ENCODE measurements at places on chromosomes 12 and 14.

DNA sequence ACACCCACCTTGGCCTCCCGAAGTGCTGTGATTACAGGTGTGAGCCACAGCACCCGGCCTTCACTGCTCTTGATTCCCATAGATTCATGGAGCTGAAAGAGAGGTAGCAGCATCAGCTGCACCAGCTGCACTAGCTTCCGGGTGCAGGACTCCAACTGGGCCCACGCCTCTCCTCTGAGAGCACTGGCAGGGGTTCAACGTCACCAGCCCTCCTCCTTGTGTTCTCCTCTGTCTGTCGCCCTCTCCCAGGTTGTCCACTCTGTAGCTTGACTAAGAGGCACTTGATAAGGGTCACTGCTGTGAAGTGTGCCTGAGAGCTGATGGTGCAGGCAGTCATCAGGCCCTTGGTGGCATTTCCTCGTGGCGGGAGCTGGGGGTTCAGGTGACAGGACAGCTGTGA lies 28.3 kb downstream of the MLXIP start:
- H3K27ac ChIP-seq = no peak overlapping the region
- H3K4me1 ChIP-seq = no peaks in the 10 kb centered on the region
- H3K4me3 ChIP-seq = no peak overlapping the region
- H3K36me3 ChIP-seq = no peaks in the 10 kb centered on the region
- no peaks in the 10 kb centered on the region for H3K27me3 ChIP-seq

- no peaks in the 10 kb centered on the region for H3K36me3 ChIP-seq
- no peaks in the 10 kb centered on the region for H3K27me3 ChIP-seq
- H3K27ac ChIP-seq = no peak overlapping the region
- DNase-seq = no peak
- no peak overlapping the region for H3K4me3 ChIP-seq
- H3K4me1 ChIP-seq = no peaks in the 10 kb centered on the region
Observed at GRCh38 chr12:90250766-90251165, 542.1 kb upstream of the ATP2B1 start.

- no peaks in the 10 kb centered on the region for H3K36me3 ChIP-seq
- no peaks in the 10 kb centered on the region for H3K27me3 ChIP-seq
- H3K4me3 ChIP-seq = no peak overlapping the region
- H3K4me1 ChIP-seq = peaks cover 2% of the 10 kb centered on the region
- H3K27ac ChIP-seq = no peak overlapping the region
- peak; percentile 82 for DNase-seq
Observed at GRCh38 chr12:121916719-121917118, 1.7 kb upstream of the CFAP251 start.

DNA sequence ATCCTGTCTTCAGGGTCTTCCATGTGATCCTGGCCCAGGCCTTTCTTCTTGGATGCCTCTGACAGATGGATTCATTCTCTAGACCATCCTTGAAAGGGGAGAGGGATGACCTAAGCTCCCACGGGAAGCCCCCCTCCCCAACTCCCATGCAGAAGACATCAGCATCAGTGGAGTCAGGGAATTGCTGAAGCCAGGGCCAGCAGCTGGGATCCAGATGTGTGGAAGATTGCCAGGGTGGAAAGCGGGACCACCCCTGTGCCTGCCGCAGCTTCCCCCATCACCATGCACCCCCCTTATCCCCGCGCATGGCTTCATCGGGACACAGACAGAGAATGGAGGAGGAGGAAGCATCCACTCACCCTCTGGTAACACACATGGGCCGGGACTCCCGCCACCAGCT lies 183.6 kb upstream of the PRMT8 start:
- H3K36me3 ChIP-seq = no peaks in the 10 kb centered on the region
- H3K27ac ChIP-seq = no peak overlapping the region
- no peaks in the 10 kb centered on the region for H3K4me1 ChIP-seq

GRCh38 chr12:97151481-97151880 lies 244.4 kb downstream of the NEDD1 start:
- H3K27ac ChIP-seq = no peak overlapping the region
- no peak for DNase-seq
- no peaks in the 10 kb centered on the region for H3K4me1 ChIP-seq
- H3K36me3 ChIP-seq = no peaks in the 10 kb centered on the region

GRCh38 chr14:102499401-102500157 lies 10.0 kb downstream of the ANKRD9 start:
- H3K36me3 ChIP-seq = no peaks in the 10 kb centered on the region
- H3K4me3 ChIP-seq = no peak overlapping the region
- DNase-seq = no peak
- no peaks in the 10 kb centered on the region for H3K27me3 ChIP-seq
- H3K4me1 ChIP-seq = peaks cover 8% of the 10 kb centered on the region
- peak overlapping the region; percentile 43 for H3K27ac ChIP-seq

- H3K27me3 ChIP-seq = no peaks in the 10 kb centered on the region
- no peaks in the 10 kb centered on the region for H3K36me3 ChIP-seq
- H3K4me1 ChIP-seq = peaks cover 4% of the 10 kb centered on the region
- H3K27ac ChIP-seq = no peak overlapping the region
Observed at GRCh38 chr14:88825078-88825458, 617 bp downstream of the TTC8 start.

DNA sequence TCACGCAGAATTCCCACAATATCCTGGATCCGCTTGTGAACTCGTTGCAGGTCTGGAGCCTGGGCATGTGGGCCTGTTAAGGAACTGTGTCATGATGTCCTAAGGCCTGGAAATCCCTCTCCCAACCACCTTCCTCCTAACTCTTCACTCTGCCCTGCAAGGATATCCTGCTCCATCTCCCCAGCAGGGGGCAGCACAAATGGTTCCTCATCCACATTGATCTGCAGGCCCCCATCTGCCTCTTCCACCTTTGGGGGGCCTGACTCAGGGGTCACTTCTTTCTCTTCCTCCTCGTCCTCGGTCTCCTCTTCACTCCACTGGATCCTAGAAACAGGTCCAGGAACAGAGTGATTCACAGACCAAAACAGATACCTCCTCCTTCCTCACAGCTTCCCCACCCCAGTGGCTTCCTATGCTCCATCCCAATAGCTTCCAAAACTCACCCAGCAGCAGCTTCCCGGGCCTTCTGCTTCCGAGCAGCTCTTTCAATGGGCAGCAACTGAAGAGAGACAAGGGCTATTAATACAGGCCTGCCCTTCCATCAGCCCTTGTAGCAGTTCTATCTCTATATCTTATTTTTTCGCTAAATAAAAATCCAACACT lies 4.5 kb downstream of the NOP2 start:
- no peak overlapping the region for H3K27ac ChIP-seq
- peaks cover 42% of the 10 kb centered on the region for H3K36me3 ChIP-seq
- no peak overlapping the region for H3K4me3 ChIP-seq
- DNase-seq = peak; percentile 68
- peaks cover 9% of the 10 kb centered on the region for H3K4me1 ChIP-seq
- H3K27me3 ChIP-seq = no peaks in the 10 kb centered on the region

DNA sequence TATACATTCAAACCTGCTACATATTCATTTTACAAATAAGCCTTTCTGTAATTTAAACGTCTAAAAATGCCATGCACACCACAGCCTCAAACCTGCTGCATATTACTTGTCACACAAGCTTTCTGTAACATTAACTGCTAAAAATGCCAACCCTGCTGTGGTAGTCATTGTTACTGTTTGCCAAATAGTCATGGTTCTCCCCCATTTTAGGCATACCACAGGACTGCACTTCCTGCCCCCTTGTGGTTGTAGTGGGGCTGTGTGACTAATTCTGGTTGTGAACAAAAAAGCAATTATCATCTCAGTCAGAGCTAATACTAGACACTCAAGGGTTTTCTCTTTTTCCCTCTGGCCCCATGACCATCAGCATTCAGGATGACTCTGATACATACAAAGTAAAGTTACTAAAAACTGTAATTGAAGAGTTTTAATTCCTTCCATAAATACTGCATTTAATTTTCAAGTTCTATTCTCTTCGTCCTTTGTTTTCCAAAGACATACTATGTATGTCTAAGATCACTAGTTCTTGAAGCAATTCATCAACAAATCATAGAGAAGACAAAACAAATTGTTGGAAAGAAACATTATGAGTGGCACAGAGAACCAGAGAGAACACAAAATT lies 5.7 kb upstream of the SLC35F4 start:
- H3K4me3 ChIP-seq = no peak overlapping the region
- no peak overlapping the region for H3K27ac ChIP-seq
- H3K4me1 ChIP-seq = no peaks in the 10 kb centered on the region

DNA sequence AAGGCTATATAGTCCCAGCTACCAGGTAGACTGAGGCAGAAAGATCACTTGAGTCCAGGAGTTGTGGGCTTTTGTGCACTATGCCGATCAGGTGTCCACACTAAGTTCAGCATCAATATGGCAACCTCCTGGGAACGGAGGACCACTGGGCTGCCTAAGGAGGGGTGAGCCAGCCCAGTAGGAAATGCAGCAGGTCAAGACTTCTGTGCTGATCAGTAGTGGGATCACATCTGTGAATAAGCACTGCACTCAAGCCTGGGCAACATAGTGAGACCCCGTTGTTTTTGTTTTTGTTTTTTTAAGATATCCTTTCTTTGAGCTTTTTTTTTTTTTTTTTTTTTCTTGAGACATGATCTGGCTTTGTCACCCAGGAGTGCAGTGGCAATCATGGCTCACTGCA lies 135.8 kb upstream of the AEBP2 start:
- no peaks in the 10 kb centered on the region for H3K27me3 ChIP-seq
- H3K36me3 ChIP-seq = peaks cover 6% of the 10 kb centered on the region
- H3K4me1 ChIP-seq = no peaks in the 10 kb centered on the region
- no peak for DNase-seq
- H3K27ac ChIP-seq = no peak overlapping the region

DNA sequence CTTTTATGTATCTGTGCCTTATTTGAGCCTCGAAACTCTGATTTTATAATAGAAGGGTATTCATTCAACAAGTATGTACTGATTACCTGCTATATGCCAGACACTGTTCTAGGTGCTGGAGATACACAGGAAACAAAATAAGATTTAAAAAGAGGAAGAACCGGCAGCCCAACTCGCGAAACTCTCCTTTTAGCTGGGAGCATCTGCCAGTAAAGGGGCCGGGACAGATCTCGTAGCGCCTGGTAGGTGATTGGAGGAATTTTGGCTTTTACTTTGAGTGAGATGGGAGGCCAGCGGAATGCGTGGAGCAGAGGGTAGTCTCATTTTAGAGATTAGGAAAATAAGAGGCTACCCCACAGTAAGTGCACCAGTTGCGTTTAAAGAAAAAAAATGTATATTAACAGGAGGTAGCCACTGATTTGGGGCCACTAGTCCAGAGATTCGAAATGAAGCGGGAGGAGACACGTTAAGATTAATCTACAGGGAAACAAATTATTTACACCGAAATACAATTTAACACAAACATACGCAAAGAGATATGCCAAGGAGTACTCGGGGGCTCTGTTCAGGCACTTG lies 520 bp upstream of the MON2 start:
- no peak overlapping the region for H3K27ac ChIP-seq
- no peaks in the 10 kb centered on the region for H3K27me3 ChIP-seq
- peak overlapping the region; percentile 82 for H3K4me3 ChIP-seq
- DNase-seq = no peak
- no peaks in the 10 kb centered on the region for H3K36me3 ChIP-seq

DNA sequence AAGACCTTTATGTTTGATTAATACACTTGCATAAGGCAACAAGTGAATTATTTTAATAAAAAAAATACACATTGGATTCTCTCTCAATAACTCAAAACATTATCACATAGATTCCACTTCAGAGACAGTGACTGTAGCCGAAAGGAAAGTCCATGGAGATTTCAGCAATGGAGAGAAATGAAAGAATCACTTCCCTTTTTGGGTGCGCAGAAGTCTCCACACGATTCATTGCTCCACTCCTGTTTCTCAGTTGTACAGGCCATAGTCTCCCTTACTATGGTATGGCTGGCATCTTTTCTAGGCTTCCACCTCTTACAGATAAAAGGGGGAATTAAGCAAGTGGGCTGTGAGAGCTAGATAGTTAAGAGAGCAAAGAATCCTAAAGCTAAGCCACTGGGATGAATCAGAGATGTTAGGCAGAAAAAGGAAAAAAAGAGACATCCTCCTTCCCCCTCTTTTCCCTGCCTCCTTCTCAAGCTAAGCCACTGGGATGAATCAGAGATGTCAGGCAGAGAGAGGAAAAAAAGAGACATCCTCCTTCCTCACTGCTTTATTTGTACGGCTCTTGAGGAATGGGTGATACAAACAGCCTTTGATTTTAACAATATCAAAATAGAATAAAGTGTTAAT lies 16.3 kb downstream of the ST8SIA1 start:
- no peaks in the 10 kb centered on the region for H3K36me3 ChIP-seq
- H3K27me3 ChIP-seq = no peaks in the 10 kb centered on the region
- no peak overlapping the region for H3K27ac ChIP-seq
- H3K4me1 ChIP-seq = no peaks in the 10 kb centered on the region
- DNase-seq = no peak

GRCh38 chr12:16238661-16239060 lies 38.8 kb downstream of the SLC15A5 start:
- H3K4me3 ChIP-seq = no peak overlapping the region
- DNase-seq = no peak
- H3K4me1 ChIP-seq = no peaks in the 10 kb centered on the region
- no peaks in the 10 kb centered on the region for H3K27me3 ChIP-seq
- no peak overlapping the region for H3K27ac ChIP-seq
- H3K36me3 ChIP-seq = no peaks in the 10 kb centered on the region

GRCh38 chr12:104605685-104606084 lies 148.9 kb downstream of the CHST11 start:
- DNase-seq = no peak
- H3K27me3 ChIP-seq = no peaks in the 10 kb centered on the region
- H3K36me3 ChIP-seq = no peaks in the 10 kb centered on the region
- H3K27ac ChIP-seq = no peak overlapping the region
- H3K4me3 ChIP-seq = no peak overlapping the region
- H3K4me1 ChIP-seq = no peaks in the 10 kb centered on the region

GRCh38 chr12:23694920-23695319 lies 254.6 kb downstream of the SOX5 start:
- no peaks in the 10 kb centered on the region for H3K4me1 ChIP-seq
- H3K27me3 ChIP-seq = no peaks in the 10 kb centered on the region
- no peak overlapping the region for H3K27ac ChIP-seq
- no peak for DNase-seq
- no peak overlapping the region for H3K4me3 ChIP-seq

- no peak overlapping the region for H3K4me3 ChIP-seq
- no peaks in the 10 kb centered on the region for H3K36me3 ChIP-seq
- no peak for DNase-seq
Observed at GRCh38 chr12:4974217-4974616, 64.5 kb downstream of the KCNA1 start.

DNA sequence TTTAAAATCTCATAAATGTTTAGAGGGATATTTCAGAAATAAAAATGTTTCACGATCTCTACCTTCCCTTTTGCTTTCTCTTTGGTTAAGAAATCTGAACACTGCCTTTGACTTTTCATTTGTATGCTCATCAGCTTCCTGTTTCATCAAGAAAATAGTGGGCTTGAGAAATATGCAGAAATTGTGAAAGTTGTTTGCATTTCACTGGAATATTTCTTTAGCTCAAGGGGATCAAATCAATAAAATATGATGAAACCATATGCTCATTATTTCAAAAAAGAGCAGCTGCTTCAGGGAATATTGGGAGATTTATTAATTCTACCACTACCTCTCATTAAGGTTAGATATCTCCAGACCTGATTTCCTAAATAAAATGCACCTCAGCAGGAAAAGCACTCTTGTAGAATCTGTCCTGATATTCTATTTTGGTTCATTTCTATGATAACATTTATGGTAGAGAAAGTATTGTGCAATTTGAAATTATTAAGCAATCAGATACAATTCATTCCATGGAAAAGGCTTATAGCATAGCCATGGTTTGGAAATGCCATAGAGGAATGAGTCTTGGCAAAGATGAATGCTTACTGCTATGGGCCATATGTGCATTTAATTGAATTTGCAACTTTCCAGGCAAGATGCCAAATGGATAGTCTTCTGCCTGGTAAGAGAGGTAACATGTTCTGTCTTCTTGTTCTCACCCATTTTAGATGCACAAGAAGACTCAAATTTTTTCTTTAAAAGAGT lies 212.6 kb upstream of the SLC16A7 start:
- no peaks in the 10 kb centered on the region for H3K36me3 ChIP-seq
- H3K4me1 ChIP-seq = no peaks in the 10 kb centered on the region
- H3K4me3 ChIP-seq = no peak overlapping the region
- no peak overlapping the region for H3K27ac ChIP-seq
